NCI-H446 treated with DMSO at 0.1 percent for 48 hours (cell line): ENCODE measurements at places on chromosomes 5 and 9.

GRCh38 chr5:42516282-42517042, 93.2 kb downstream of the GHR start:
- DNase-seq, result no peak

- DNase-seq, result no peak
These were observed 25.9 kb upstream of the ADAMTS2 start for GRCh38 chr5:179371121-179371510.

- no peak for DNase-seq
These were observed 10.2 kb upstream of the LCP2 start for GRCh38 chr5:170307575-170308465.

DNA sequence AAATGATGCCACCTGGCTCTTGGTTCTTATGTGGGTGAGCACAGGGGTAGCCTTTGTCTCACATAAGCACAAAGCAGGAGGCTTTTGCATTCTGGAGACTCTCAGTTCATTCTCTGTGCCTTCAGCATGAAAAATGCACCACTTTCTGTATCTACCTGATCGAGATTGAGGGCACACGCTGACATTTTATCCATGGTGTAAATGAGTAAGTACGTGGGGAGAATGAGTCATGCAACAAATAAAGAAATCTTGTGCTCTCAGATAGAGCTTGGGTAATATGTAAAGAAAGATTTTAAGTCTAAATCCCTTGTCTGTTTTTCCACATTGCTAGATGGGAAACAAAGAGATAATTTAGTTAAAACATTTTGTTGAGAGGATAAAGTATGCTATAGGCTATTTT, 607.2 kb upstream of the WWC1 start:
- DNase-seq, result no peak

DNA sequence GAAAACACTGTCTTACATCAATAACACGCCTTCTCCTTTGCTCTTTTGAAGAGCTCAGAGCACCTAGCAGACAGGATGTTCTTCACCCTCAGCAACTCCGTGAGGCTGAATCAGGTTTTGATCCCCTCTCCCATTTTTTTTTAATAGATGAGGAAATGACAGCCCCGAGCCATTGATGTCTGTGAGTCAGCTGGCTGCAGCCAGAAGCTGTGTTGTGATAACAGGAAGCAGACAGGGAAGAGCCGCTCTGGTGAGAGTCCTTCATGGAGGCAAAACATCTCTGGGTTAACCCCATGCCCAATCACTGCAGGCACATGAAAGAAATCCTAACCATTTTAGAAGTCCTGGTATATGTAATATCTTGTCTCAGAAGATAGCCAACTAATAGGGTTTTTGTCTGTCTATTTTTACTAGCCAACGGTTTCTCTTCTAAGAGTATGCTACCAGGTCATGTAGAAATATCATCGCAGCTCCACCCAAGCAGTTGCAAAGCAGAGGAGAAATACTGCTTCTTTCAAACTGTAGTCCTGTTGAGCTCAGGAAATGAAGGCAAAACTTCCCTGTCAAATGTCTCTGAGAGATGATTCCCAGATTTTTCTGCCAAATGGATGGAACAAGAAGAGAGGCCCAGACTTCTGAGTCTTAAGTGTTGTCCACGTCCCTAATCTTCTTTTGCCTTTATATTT, 568.9 kb downstream of the CCDC171 start:
- DNase-seq, result no peak

- DNase-seq, result no peak
These were observed 50.3 kb downstream of the RFX3 start for GRCh38 chr9:3475300-3476020.

DNA sequence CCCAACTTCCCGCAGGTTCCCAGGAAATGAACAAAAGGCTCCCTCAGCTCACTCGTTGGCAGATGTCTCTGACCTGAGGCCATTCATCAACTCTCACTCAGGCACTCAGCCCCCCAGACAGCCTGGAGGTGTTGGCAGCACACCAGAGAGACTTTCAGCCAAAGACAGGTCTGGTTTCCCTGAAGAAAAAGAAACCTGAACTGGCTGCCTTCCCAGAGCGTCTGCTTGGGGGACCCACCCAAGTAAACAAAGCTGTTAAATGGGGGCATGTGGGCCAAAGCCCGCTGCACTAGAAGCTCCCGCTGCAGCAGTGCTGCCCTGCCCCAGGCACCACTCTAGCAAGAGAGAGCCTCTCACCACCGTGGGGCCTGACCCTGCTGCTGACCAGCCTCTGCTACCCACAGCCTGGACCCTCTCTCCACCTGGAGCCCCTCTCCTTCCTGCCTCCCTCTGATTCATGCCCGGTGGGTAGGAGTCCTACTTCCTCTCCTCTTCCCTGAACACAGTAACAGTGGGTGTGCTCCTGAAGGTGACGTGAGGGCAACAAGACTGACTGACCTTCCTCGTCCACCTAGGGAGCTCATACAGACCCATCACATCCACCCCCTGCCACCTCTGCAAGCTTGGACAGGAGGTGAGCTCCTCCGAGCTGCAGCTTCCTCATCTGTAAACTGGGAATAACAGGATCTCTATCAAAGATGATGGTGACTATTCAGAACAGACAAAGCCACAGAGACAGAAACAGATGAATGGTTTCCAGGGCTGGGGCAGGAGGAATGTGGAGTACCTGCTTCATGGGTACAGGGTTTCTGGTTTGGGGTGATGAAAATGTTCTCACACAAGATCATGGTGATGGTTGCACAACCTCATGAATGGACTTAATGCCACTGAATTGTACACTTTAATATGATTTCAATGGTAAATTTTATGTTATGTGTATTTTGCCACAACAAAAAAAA, 31.0 kb upstream of the GABRP start:
- DNase-seq, result peak; percentile 95

DNA sequence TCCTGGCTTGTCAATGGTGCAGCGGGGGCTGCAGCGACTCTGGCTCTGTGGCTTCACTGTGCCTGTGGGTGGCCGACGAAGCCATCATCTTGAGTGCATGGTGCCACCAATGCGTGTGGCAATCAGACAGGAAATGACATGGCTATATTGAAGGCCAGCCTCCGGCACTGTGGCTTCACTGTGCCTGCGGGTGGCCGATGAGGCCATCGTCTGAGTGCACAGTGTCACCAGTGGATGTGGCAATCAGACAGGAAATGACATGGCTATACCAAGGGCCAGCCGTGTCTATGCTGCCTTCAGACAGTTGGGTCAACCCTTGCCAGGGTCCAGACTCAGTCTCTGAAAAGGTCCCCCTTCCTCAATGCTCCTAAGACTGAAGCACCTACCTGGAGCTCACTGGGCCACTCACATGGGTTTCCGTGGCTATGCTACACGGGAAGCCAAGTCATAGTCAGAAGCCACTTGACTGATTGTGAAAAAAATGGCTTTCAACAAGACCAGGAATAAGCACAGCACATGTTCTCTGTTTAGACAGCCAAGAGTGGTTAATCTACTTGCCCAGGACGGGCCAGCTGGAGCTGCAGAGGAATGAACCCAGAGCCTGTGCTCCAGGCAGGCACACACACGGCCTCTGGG, 67.5 kb upstream of the S1PR3 start:
- no peak for DNase-seq

DNA sequence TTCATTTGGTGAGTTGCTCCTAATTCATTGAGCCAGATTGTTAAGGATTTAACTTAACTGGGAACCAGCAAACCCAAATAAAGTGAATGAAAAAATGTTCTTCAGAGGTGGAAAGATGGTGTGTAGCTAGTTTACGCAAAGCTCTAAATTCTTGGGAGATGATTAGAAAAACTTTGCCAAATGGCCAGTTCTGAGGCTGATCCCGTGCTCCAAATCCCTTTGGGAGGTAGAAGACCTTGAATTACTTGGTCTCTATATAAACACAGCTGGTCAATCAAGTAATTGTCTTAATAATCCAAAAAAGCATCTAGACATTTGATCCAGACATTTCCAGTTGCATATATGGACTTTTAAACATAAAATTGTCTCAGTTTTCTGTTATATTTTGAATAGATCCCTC, 11.4 kb downstream of the ACTL7B start:
- DNase-seq, result no peak

DNA sequence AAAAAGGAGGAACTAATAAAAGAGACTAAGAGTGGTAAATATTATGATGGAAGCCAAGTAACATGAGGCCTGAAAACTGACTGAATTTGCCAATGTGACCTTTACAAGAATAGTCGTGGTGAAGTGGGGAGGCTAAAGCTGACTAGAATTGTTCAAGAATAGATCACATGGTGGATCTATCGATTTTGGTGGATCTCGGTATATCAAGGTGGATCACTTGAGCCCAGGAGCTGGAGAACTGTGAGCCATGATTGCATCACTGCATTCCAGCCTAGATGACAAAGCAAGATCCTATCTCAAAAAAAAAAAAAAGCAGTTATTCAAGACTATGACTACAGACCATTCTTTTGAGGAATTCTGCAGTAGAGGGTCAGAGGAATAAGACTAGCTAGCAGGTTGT, 15.1 kb downstream of the ERMP1 start:
- DNase-seq, result no peak

- no peak for DNase-seq
These were observed 1.7 kb downstream of the MBLAC2 start for GRCh38 chr5:90472783-90473395.

DNA sequence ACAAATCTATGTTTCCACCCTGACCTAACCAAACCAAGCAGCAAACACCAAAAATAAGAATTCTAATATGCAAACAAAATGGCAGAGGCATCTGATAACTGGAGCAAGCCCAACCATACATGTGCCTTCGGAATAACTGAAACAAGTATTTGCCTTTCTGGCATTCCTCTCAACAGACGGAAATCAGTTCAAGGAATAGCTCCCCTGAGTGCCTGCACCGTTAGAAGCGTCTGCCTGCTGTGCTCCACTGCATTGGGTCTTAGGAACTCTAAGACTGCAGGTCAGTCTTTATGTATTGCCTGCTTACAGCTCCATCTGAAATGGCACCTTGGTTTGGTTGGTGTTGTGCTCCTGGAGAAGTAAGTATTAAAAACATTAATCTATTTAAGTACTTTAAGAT, 98.5 kb downstream of the MRPS27 start:
- DNase-seq, result no peak

DNA sequence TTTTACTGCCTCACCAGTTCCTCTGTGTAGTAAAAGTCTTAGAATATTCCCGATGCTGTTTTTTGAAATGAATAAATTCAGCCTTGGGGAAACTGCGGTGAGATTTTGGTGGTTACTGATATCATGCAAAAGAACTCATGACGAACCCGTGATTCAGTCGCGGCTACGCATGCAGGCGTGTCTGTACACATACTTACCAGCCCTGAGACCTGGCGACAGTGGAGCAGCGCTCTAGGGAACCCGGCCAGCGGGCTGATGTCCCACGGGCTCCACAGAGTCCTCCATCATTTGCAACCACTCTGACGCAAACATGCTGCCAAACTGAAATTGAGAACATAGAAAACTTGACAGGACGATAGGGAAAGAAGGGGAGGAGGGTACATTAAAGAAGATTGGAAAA, 315.6 kb upstream of the DAB2 start:
- no peak for DNase-seq

GRCh38 chr5:72841756-72842535, 25.5 kb downstream of the TNPO1 start:
- no peak for DNase-seq

- no peak for DNase-seq
These were observed 436.3 kb upstream of the KLF4 start for GRCh38 chr9:107925749-107926297.

GRCh38 chr5:60538955-60539866, 160.8 kb downstream of the DEPDC1B start:
- no peak for DNase-seq

DNA sequence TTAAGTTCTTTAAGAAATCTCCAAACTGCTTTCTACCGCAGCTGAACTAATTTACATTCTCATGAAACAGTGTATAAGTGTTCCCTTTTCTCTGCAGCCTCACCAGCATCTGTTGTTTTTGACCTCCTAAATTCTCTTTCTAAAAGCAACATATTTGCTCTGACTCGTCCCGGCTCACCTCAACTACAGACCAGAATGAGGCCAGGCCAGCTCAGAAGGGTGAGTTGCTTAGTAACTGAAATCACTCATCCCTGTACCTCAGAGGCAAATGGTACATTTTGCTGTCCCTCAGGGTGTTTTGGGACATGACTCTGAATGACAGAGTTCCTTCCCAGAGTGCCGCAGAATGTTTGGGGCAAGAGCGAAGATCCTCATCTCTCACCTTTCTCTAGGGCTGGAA, 127.5 kb downstream of the FRMD3 start:
- no peak for DNase-seq

DNA sequence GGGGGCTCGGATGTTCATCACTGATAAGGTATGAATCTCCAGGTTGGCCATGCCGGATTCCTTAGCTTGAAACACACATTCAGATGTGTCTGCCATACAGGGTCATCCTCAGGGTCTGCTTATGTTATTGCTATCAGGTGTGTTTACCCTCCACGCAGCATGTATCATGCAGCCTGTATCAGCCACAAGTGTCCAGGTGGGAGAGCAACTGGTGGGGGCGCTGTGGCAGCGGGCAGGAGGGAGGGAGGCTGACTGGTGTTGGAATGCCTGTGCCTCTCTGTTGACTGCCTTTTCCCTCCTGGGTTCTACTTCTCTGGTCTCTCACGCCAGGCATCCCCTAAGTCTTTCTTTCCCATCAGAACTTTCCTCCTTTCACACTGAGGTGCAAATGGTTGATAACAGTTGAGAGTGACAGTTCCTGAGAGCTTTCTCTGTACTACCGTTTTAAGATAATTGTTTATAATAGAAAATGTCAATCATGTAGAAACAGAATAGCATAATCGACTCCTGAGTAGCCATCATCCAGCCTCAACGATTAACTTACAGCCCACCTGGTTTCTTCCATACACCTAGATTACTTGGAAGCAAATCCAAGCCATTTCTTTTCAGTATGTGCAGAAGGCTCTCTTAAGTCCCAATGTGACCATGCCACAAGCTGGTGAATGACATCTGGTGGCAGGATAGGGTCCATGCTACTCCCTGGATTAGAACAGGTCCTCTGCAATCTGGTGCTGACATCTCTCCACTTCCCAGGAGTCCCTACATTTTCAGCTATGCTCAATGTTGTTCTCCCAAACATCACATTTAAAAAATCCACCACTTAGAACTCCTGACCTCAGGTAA, 86.6 kb downstream of the ACER2 start:
- DNase-seq, result no peak

DNA sequence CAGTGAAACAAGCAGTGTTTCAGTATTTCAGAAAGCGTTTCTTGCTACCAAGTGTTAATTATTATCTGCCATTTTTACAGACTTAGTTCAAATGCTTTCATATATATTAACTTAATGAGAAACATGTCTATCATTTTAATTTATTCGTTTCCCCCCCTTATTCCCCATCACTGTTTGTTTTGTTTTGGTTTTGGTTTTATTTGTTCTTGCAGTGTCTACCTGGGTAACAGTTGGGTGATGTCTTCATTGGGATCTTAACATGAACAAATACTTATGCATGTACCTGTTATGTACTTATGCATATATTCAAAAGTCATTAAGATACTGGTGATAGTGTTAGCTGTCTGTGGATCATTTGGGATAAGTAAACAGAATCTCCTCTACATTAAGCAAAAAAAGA, 108.0 kb downstream of the CDC42SE2 start:
- no peak for DNase-seq

DNA sequence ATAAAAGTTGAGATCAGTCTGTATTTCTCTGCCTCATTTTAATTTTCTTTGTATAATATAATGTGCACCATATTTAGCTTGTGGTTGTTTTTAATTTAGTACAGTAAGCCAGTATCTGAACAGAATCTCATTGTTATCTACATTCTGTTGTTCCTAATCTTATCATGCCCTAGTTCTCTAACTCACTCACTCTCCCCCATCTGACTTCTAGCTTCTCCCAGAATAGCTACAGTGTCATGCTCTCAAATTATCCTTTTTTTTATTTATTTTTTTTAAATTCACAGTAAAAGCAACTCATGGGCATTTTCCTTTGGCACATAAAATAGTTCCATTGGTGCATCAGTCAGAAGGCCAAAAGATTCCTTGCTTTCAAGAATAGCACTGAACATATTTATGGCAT, 156.6 kb downstream of the TRPM3 start:
- no peak for DNase-seq
